ENCODE measurements at places on chromosomes 2 and 18.

DNA sequence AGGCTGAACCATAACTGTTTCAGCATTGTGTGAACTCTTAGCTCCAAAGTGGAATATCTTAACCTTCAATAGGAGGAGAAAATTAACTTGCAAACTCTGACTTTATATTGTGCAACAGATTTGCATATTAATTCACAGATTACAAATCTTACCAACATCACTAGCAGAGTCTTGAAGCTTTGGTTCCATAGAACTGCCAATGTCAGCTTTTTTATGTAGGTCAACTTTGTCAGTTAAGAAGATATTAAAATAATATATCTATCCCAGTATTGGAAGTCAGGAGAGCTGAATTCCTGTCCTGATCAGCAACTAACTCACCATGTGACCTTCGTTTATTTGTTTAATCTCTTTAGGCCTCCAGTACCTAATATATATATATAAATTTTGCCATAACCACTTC is 121.8 kb downstream of the EPHA4 start:
- no peak for DNase-seq

DNA sequence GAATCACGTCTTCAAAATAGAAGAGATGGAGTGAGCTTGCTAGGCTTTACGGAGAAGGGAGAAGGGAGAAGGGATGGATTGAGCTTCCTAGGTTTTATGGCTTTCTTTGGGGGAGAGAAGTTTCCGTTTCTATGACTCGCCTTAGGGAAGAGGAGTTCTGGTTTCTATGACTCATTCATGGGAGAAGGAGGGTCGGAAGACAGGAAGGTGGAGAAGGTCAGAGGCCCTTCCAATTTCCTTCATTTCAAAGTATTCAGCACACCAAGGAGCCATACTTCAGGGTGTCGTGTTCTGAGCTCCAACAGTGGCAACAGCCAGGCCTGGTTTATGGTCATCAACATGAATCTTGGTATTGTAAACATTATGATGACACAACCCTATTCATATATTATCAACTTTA is 284.7 kb upstream of the VWC2L start:
- DNase-seq = no peak

- DNase-seq = no peak
Observed at GRCh38 chr2:60925994-60926740, 44.8 kb downstream of the REL start.

GRCh38 chr2:37357069-37357468 is 12.6 kb downstream of the QPCT start:
- DNase-seq = no peak

DNA sequence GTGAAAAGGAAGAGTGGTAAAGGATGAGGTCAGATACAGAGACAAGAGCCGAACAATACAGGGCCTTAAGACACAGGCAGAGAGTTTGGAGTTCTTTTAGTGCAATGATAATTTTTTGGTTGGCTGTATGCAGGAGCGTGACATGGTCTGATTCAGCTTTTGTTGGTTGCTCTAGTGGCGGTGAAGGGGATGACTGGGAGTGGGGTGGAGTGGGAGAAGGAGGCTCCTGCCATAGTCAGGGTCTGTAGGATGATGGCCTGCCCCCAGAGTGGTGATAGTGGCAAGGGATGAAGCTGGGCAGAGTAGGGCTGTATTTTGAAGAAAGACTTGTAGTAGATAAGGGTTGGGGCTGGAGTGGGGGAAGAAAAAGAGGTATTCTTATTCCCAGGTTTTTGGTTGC is 306.6 kb upstream of the VWC2L start:
- DNase-seq = no peak

DNA sequence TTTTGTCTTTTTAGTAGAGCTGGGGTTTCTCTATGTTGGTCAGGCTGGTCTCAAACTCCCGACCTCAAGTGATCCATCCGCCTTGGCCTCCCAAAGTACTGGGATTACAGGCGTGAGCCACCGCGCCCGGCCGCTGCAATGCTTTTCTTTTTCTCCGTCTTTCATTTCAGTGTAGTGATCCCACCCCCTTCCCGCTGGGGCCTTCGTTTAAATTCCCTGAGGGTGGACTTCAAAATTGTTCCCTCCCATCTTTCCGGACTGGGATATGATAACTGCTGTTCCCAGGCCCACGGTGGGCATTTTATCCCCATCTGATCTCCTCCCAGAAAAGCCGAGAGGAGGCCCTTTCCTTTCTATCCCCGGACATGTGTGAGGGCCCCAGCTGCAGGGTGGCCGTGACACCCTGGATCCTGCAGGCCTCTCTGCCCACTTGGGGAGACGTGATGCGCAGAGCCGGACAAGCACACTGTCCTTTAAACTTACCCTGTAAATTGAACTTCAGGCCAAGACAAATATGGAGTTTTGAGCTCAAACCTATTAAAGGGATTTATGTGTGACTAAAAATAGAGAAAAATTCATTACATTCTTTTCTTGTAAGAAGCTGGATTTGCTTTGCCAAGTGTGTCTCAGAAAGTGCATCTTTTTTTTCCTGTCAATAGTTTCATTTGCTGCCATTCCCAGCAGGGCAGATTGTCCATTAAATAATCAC is 54.5 kb upstream of the AFF3 start:
- no peak for DNase-seq

GRCh38 chr2:71715951-71716696 is 262.8 kb downstream of the DYSF start:
- DNase-seq = no peak

DNA sequence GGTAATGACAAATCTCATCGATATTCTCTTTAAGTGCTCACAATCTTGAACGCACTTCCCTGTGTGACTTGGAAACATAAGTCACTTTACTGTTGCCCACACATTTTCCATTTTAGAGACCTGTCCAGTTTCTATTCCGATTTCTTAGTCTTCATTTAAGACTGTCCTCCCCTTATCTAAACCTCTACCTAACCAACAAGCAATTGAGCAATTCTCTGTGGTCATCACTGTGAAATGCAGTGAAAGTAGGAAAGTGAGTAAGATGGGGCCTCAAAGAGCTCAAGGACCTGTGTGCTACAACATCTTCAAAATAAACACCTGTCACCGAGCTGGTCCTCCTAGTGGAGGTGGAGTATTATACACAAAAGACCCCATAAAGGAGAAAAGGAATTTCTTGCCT is 184.4 kb downstream of the CNTNAP5 start:
- DNase-seq = no peak

GRCh38 chr2:234502285-234502918 is 5.5 kb upstream of the ARL4C start:
- no peak for DNase-seq

GRCh38 chr18:79402977-79403722 is 7.4 kb downstream of the NFATC1 start:
- DNase-seq = no peak

DNA sequence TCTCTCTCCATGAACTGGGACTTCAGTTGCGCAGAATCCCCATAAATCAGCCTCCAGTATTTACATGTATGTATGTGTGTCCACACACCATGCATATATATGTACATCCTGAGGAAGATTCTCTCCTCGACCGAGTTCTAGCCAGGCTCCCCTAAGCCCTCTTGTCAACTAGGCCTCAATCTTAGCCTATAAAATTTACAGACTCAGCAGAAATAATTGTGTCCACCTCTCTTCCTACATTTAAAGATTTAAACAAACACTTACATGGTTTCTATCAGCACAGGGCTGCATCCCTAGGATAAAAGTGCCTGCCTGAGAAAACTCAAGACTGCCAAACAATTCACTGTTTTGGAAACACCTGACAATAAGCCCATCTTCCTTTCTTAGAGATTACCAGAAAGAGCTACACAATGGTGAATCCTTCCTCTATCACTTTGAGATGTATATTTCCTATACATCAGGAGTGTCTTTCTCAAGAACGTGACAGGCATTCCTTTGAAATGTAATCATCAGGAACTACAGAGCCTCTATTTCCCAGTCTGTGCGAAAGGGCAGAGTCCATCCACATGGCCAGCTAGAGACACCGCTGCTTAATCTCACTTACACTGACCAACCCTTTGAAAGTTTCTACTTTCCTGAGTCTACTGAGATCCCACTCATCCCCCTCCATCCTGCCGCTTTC is 39.5 kb downstream of the ZNF519 start:
- no peak for DNase-seq

- DNase-seq = no peak
Observed at GRCh38 chr2:46308081-46308480, 10.9 kb downstream of the EPAS1 start.

Measured in memory B cell (primary cell).